MG63 (cell line): ENCODE measurements at places on chromosomes 6 and 20. TPM values are rescaled to one million over a fixed set of nuclear protein-coding genes. Genes with fewer than 3 reads are reported as not detected.

MYMX gene
- total RNA-seq = not detected in 2 replicates

- peak; percentile 21 for DNase-seq
Observed at GRCh38 chr6:152096863-152097496, 289.5 kb downstream of the ESR1 start.

GRCh38 chr20:58913079-58913478, 60.6 kb downstream of the GNAS start:
- no peak for DNase-seq

- no peak for DNase-seq
Observed at GRCh38 chr6:89787660-89788328, 31.8 kb downstream of the MDN1 start.

BEND6 gene
- total RNA-seq = 0.49 and 0.91 TPM in 2 replicates

SFTA2 gene
- not detected in 2 replicates for total RNA-seq

GRCh38 chr20:46619445-46619844, 31.8 kb downstream of the SLC13A3 start:
- DNase-seq = no peak

RBBP8NL gene
- total RNA-seq = not detected in 2 replicates

DNA sequence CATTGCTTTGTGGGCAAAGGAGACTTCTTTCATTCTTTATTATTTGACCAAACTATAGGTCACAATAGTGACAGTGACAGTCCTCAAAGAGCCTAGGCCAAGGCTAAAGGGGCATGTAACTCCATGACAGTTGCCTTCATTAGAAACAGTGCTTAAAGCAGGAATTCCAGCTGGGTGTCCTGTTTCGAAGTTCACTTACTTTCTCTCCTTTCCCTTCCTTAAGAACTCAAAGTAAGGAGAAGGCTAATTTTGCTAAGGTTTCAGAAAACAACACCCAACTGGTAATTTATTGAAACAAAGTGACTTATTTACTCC, 48.1 kb upstream of the HEY2 start:
- no peak for DNase-seq

RAET1L gene
- 1.4 TPM in 1 of 2 replicates, not detected in the other for total RNA-seq

DNA sequence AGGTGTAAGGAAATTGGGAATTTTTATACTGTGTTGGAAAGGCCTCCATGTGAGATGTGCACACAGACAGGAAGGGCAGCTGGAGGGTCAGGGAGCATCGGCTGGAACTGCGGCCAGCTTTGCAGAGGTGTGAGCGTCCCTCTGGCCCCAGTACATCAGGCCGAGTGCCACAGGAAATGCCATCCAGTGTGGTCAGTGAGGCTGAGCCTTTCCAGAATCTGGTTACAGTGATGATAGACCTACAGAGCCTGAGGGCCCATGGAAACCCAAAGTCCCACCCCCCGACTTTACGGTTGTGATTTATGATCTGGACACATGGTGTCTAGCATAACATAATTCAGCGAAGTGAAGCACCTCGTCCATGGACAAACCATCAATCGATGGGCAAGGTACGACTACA, 137.3 kb upstream of the PDE10A start:
- peak; percentile 41 for DNase-seq

GRCh38 chr6:235763-236360, 56.4 kb upstream of the DUSP22 start:
- DNase-seq = no peak

DNA sequence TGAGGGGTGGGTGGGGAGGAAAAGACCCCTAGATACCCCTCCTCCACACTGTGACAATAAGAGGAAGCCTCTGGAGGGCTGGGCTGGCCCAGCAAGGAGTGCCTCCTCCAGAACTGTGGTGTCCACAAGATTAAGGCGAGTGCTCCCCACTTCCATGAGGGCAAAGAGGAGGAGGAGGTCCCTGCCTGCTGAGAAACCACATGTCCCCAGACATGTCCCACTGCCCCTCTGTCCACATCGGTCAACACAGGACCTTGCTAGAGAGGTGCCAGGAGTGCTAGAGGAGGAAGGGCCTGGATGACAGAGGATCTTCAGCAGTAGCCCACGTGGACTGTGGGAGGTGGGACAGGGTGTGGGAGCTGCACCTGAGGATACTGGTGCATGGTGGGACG, 3.1 kb downstream of the RAET1G start:
- DNase-seq = no peak

GRCh38 chr6:129921169-129921817, 60.2 kb upstream of the TMEM244 start:
- no peak for DNase-seq

GRCh38 chr20:34983995-34984735, 28.5 kb downstream of the MYH7B start:
- no peak for DNase-seq

ZC3H12D gene
- total RNA-seq = 0.03 TPM in 1 of 2 replicates, not detected in the other
